RPMI7951 (cell line): ENCODE measurements at places on chromosomes 5 and 9. TPM values are rescaled to one million over a fixed set of nuclear protein-coding genes. Genes with fewer than 3 reads are reported as not detected.
A peak's percentile ranks its signal among the peaks of the same experiment; 100 is the strongest.

DNA sequence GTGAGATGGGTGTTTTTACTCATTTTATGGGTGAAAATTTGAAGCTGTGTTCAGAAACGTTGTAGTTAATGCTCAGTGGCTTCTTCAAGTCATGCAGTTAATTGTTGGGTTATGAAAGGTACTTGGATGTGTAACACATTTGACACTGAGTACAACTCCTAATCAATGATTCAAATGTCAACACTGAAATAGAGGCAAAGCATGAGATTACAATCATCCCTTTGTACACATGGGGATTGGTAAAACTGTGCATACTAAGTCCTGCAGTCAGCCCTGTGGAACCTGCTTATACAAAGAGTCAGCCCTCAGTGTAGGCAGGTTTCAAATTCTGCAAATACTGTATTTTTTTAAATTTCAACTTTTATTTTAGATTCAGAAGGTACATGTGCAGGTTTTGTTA lies 3.3 kb downstream of the ABLIM3 start:
- no peak for DNase-seq

DNA sequence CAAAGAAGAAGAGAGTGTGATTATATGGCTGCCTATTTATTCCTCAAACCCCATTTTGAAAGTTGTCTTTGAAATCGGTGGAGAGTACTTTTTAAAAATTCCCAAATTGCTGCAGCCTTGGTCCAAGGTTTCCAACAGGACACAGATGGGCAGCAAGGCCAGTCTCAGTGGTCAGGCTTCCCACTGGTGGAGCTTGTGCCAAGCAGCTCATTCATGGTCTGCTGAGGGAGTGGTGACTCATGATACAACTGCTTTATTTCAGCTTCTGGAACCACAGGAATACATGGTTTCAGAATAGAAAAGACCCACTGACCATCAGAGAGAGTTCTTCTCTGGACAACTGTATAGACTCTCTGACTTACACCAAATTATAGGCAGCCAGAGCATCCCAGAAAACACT lies 673.1 kb upstream of the KLF4 start:
- peak; percentile 96 for DNase-seq

- no peak for DNase-seq
Measured at GRCh38 chr9:136349546-136349945, 14.0 kb downstream of the DNLZ start.

DNA sequence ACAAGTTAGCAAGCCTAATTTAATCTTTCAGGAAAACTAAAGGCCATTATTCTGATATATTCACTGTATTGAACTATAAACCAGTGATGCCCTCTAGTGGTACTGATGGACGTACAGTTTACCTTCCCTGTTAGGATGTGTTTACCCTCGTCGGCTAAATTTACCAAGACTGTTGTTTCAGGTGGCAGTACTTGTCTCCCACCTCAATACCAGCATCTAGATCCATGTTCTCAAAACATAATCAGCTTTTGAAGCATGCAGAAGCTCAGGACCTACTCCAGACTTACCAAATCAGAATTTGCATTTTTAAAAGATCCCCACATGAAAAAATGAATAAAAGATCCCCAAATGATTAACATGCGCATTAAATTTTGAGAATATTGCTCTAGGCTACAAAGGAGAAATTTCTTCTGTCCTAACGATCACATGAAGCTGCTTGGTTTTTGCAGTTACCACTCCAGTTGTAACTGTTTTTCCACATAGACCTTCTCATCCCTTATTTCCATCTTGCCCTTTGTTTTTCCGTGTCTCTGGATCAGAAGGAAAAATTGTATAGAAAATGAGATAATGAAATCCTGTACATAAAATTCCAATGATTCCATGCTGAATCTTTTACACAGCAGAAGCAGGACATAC lies 3.2 kb upstream of the BAAT start:
- DNase-seq, result peak; percentile 57

DNA sequence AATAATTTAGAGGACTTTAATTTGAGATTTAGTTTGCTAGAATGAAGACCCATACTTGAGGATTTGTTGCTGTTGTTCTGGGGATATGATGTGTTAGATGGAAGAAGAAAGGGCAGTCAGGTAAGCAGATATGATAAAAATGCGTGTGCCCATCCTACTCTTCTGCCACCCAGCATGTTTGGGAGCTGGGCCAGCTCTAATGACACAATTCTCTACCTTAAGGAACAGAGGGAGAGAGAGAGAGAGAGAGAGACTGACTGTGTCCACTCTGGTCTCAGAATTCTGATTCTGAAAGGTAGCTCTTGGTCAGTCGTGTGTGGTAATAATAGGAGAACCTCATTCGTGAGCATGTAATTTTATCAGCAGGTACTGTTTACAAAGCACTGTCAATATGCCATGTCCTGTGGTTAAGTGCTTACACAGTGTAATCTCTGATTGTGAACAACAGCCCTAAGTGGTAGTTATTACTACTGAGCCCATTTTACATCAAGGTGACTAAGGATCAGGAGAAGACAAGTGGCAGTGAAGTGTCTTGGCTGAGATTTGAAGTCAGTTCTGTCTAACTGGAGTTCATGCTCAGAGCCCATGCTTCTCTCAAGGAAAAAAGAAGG lies 307.4 kb upstream of the SEMA6A start:
- DNase-seq, result no peak

DNA sequence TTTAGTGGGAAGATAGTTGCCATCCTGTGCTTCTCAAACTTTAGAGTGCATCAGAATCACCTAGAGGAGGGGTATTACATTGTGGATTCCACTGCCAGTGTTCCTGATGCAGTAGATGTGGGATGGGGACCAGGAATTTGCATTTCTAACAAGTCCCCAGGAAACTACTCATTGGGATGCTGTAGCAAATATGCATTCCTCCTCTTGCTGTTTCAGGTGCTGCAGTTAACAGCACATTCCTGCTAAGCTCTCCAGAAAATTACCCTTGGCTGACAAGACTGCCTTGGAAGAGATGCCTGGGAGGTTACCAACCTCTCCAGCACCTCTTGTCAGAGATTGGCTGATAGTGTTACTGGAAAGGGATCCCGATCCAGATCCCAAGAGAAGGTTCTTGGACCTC lies 270.5 kb downstream of the OSTF1 start:
- DNase-seq, result no peak

- no peak for DNase-seq
Measured at GRCh38 chr9:3993773-3994172, 306.1 kb downstream of the GLIS3 start.

DNA sequence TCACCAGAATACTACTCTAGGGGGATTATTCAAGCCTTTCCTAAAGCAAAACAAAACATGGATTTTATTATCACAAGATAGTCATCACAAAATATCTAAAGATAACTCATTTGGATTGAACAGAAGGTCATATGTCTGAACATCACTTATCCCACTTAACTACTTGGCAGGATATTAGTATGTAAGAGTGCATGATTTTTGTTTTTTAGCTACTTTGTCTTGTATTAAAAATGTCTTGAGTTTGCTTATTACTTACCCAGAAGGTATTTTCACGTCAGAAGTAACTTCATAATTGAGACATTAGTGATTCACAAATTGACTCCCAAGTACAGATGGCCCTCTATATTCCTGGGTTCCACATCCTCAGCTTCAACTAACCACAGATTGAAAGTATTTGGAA lies 113.8 kb downstream of the TLE4 start:
- DNase-seq, result no peak

GRCh38 chr5:177501874-177502678 lies 4.7 kb upstream of the PDLIM7 start:
- DNase-seq, result no peak

- DNase-seq, result peak; percentile 2
Measured at GRCh38 chr5:58016358-58016757, 443.5 kb downstream of the PLK2 start.

DNA sequence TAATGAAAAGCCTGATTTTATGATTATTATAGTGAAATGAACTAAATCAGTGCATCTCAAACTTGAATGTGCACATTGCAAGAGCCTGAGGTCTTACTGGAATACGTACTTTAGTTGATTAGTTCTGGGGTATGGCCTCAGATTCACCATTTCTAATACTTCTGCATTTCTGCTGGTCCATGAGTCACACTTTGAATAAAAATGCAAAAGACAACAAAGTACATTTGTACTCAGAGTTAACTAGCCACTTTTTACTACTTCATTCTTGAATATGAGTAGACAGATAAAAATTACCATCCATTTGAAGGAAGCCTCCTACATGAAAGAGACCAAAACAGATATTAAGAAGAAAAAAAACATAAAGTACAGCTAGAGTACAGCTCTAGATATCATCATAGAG lies 27.1 kb upstream of the PRR16 start:
- no peak for DNase-seq

DNA sequence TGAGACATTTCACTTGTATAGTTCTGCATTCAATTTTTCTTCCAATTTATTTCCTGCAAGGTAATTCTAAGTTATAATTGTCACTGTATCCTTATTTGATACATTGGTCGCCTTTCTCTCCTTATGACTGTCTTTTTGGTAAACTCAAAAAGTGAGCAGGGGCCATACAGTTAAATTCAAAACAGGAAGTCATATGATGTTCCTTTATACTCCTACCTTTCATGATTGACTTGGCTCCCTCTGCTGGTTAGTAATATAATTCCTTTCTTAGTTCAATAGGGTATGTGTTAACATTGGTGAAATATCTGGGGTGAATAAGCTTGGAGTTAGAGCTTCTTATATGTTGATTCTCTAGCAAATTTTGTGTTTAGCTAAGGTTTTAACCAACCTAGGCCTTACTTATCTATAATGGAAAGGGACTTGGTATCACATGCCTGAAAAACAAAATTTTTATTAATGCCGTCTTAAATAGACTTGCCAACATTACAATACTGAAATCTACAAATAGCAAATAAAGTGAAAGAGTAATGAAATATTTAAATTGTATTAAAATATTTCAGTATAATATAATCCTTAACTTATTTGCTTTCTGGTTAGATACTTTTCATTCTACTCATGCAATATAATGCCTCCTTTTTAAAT lies 6.0 kb upstream of the NIPBL start:
- DNase-seq, result peak; percentile 61

- peak; percentile 79 for DNase-seq
Measured at GRCh38 chr9:16133556-16134227, 580.8 kb downstream of the CCDC171 start.

GRCh38 chr5:2196416-2196815 lies 313.7 kb upstream of the IRX4 start:
- DNase-seq, result no peak

DNA sequence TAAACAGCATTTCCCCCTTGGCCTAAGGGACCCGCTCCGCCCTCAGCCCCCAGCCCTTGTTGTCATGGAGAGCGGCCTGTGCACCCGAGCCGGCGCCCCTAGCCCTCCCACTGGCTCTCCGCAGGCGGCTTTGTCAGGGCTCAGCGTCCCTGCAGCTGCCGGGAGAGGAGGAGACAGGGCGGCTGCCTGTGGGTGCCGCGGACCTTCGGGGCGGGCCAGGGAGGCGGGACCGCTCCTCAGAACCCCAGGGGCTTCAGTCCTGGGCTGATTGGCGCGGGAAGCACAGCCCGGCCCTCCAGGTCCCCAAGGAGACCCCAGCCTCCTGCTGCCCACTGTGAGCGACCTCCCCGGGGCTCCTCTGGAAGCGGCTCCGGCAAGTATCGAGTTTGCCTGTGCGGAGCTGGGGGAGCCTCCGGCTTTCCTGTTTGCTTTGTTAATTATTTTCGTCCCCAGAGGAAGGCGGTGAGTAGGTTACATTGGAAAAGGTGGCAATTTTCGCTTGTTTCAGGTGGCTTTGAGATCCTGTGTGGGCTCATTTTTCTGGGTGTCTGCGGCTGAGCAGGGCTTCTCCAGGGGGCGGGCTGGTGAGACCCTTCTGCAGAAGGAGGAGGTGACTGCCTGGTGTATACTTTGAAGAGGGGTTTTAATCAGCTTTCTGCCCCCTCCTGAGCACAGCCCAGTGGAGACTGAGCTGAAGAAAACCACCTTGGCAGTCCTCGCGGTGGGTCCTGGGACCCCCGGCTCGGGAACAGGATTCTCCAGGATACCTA lies at the start of gene FGD3:
TSS of gene FGD3 (plus strand) at position 256 of the 770 bp plus-strand sequence. CDS start 28,734 bp downstream, outside the sequence.
- DNase-seq, result no peak

DNA sequence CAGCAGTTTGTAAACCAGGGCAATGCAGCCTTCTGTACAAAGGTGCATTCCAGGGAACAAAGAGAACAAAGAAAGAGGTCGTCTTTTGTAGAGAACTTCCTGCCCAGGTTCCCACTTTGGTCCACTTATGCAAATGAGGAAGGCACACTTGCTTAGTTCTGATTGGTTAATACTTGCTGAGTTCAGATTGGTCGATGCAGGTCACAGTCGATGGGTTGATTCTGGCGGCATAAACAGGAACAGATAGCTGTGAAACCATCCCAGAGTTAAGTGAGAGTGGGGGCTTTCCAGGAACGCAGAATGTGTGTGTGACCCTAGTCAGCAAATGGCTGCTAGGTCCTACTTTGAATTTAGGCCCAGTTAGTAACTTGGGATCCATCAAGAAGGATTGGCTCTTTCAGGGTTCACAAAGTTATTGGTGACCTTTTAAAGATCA lies 1.8 kb upstream of the ADAMTS13 start:
- no peak for DNase-seq

GRCh38 chr5:149135536-149136201 lies 5.6 kb upstream of the ABLIM3 start:
- peak; percentile 65 for DNase-seq

DNA sequence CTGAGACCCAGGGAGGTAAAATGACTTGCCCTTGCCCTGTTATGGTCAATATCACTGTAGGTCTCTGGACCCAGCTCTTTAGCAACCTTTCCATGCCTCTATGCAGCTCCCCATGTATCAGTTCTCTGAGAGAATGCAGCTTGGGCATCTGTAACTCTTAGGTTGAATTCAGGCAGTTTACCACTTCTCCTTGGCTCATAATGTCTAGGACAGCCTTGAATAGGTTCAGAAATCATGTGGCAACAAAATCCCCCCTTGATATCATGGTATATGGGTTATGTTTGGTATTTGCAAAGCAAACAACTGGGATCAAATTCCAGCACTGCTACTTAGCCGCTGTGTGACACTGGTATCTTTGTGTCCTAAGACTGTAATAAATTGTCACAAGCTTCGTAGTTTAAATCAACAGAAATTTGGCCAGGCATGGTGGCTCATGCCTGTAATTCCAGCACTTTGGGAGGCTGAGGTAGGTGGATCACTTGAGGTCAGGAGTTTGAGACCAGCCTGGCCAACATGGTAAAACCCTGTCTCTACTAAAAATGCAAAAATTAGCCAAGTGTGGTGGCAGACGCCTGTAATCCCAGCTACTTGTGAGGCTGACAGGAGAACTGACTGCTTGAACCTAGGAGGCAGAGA lies 10.7 kb upstream of the SUB1 start:
- no peak for DNase-seq

Gene RNF183
- total RNA-seq, result not detected in 2 replicates

Gene SPINK6
- not detected in 2 replicates for total RNA-seq

Gene PCDHGB1
- 10.6 and 10.9 TPM in 2 replicates for total RNA-seq

Gene AQP7
- total RNA-seq, result not detected in 2 replicates

Gene DBH
- total RNA-seq, result not detected in 2 replicates

Gene ISOC1
- total RNA-seq, result 13.0 and 13.1 TPM in 2 replicates

Gene FRMD3
- total RNA-seq, result 0.10 and 0.36 TPM in 2 replicates

Gene FABP6
- total RNA-seq, result 3.6 and 6.4 TPM in 2 replicates

Gene ANKDD1B
- total RNA-seq, result not detected in 2 replicates

Gene SLC45A2
- 0.49 and 2.0 TPM in 2 replicates for total RNA-seq

Gene FOXD4L6
- total RNA-seq, result not detected in 2 replicates

Gene TAS2R1
- total RNA-seq, result not detected in 2 replicates
